Activated T-helper 1 cell treated with anti-CD3 and anti-CD28 coated beads, Interleukin-12 subunit alpha, Interleukin-12 subunit beta, Interleukin-2, Interleukin-4 antibody, amounts not matched to agents 30 ng/mL and 10 ng/mL and 1 ng/mL, durations not matched to agents 14 hours and 24 hours and 36 hours (primary cell): ENCODE measurements at places on chromosomes 16 and 17. TPM values are rescaled to one million over a fixed set of nuclear protein-coding genes. Genes with fewer than 3 reads are reported as not detected.

- no peak for DNase-seq
Measured at GRCh38 chr16:1778200-1779179, 3.9 kb downstream of the SPSB3 start.

The PPY gene
- not detected in 2 replicates for total RNA-seq

GRCh38 chr16:75947626-75948239 lies 221.4 kb upstream of the CPHXL start:
- no peak for DNase-seq

The MT1M gene
- total RNA-seq: not detected in 2 replicates

- DNase-seq: no peak
Measured at GRCh38 chr17:72743037-72743467, 349.4 kb downstream of the SLC39A11 start.

The SULT1A2 gene
- 0.12 and 0.41 TPM in 2 replicates for total RNA-seq

The DLX4 gene
- 0.20 TPM in 1 of 2 replicates, not detected in the other for total RNA-seq

DNA sequence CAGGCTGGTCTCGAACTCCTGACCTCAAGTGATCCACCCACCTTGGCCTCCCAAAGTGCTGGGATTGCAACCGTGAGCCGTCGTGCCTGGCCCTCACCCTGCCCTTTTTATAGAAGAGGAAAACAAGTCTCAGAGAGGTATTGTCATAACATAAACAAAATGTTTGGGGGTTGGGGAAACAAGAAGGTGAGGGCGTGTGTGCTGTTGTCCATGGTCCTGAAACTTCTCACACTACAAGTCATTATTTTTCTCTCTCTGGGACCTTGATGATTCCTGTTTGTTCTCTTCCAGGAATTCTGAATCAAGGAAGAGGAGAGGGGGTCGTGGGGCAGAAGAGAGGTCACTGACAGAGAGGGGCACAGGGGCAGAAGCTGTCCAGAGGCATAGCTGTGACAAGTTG lies 160.2 kb upstream of the LHX1 start:
- DNase-seq: no peak

GRCh38 chr16:52528393-52529065 lies 18.4 kb downstream of the TOX3 start:
- no peak for DNase-seq

The ORAI3 gene
- total RNA-seq: 11.1 and 11.5 TPM in 2 replicates

DNA sequence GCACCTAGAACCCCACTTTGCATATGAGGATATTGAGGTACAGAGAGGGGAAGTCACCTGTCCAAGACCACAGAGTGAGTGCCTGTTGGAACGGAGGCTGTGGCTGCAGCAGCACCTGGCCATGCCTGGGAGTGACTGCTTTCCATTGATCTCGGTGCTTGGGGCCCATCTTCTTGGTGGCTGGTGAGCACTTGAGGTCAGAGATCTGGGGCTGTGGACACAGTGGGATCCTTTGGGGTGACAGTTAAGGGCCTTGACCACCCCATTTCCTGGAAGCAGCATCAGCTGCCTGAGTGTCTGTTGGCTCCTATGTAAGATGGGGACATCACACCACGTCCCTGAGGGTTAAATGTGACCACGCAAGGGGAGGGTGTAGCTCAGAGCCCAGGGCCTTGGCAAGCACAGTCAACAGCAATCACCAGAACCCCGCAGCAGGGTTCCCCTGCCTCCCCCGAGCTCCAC lies 111.7 kb downstream of the IRF8 start:
- no peak for DNase-seq

GRCh38 chr16:86906623-86907022 lies 328.3 kb downstream of the FOXL1 start:
- no peak for DNase-seq

The C16orf87 gene
- 40.8 and 44.5 TPM in 2 replicates for total RNA-seq

GRCh38 chr17:67639555-67639954 lies 78.2 kb upstream of the NOL11 start:
- no peak for DNase-seq

- no peak for DNase-seq
Measured at GRCh38 chr17:18155179-18155578, 28.4 kb upstream of the ALKBH5 start.

The PPM1D gene
- total RNA-seq: 18.6 and 19.7 TPM in 2 replicates

The ZG16B gene
- total RNA-seq: 11.7 and 12.9 TPM in 2 replicates

DNA sequence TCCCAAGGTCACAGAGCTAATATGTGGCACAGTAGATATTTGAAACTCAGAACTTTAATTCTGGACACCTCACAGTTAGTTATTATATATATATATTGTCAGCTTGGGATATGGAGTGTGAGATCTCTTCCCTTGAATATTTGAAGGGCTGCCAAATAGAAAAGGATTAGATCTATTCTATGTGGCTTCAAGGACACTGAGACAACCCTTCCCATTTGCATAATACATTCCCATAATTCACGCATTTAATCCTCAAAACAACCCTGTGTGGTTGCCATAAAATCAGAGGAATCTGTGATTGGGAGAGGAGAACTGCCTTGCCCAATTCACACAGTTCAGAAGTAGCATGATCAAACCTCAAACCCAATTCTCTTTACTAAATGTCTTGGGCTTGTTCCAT lies 365.8 kb upstream of the DYNLRB2 start:
- no peak for DNase-seq

DNA sequence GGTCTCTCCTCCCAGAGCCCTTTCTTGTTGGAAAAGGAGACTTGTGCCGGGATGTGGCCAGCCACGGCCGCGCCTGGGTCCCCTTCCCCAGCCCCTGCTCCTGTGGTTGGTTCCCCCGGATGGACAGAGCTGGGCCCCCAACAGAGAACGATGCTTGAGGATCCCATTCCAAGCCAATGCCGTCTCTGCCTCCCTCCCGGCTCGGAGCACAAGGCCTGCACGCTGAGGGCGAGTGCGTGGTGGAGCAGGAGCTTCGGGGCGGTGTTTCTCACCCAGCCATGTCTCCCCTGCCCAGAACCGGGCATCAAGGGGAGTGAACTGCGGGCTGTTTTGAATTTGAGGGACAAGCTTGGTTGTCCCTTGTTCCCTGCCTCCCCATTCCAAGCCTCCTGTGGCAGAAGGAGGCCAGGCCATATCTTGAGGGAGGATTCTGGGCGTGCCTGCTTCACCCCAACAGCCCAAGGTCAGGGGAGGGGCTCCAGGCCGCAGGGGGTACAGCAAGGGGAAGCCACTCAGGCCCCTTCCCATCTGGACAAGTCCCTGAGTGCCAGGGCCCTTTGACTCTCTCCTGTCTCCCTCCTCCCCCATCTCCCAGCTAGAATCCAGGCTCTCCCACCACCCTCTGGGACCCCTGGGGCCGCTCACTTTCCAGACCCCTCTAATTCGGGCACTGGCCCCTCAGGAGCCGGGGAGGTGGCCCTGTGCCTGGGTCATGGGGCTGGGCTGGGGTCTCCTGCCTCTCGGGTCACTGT lies 43.6 kb downstream of the SOCS3 start:
- DNase-seq: no peak

GRCh38 chr17:76667786-76668453 lies 24.4 kb upstream of the ST6GALNAC1 start:
- no peak for DNase-seq

The SYNGR3 gene
- 21.2 and 26.3 TPM in 2 replicates for total RNA-seq

- no peak for DNase-seq
Measured at GRCh38 chr16:28280881-28281836, 11.2 kb upstream of the SBK1 start.

DNA sequence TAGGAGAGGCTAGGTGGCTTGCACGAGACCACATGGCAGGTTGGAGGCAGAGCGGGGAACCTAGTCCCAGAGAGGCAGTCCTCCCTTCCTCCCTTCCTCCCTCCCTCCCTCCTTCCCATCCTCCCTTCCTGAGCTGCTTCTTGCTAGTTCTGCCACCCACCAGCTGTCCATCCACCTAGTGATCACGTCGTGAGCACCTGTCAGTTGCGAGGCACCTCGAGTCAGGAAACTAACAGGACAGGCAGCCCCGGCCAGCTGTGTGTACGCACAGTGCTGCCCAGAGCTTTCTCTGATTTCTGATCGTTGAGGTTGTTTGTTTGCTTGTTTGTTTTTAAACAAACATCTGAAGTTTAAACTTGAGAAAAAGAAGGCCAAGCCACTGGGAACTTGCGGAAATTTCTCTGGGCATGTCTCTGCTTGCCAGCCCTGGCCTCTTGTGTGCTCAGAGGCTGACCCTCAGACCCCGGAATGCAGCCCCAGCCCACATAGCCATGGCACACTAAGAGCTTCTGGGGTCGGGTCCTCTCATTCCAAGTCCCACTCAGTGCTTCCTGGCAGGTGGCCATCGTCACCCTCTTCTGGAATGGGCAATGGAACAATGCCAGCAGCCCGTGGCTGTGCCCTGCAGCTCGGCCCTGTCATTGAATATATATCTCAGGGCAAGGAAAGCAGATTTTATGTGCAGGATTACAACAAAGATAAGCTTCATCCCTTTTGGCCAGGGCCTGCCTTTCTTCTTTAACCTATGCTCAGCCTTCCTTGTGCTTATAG lies 174.0 kb downstream of the KATNIP start:
- no peak for DNase-seq

DNA sequence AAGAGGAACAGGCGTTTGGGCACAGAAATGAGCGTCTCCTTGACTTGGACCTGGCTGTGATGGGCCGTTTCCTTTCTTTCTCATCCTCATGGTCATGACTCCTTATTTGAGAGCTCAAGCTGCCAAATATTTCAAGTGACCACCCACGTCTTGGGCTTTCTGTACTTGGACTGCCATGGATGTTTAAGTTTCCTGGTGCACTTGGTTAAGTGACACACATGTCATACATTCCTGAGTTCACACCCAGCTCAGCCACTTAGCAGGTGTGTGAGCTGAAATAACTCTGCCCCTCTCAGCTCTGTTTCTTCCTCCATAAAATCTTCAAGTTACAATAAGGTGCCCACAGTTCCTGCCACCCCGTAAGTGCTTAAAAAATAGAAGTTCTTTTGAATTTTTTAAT lies 114.5 kb downstream of the CLEC16A start:
- DNase-seq: no peak

The CYGB gene
- not detected in 2 replicates for total RNA-seq

GRCh38 chr17:49914664-49915063 lies 54.3 kb upstream of the DLX4 start:
- no peak for DNase-seq

The WIPI1 gene
- total RNA-seq: 11.5 and 13.1 TPM in 2 replicates

DNA sequence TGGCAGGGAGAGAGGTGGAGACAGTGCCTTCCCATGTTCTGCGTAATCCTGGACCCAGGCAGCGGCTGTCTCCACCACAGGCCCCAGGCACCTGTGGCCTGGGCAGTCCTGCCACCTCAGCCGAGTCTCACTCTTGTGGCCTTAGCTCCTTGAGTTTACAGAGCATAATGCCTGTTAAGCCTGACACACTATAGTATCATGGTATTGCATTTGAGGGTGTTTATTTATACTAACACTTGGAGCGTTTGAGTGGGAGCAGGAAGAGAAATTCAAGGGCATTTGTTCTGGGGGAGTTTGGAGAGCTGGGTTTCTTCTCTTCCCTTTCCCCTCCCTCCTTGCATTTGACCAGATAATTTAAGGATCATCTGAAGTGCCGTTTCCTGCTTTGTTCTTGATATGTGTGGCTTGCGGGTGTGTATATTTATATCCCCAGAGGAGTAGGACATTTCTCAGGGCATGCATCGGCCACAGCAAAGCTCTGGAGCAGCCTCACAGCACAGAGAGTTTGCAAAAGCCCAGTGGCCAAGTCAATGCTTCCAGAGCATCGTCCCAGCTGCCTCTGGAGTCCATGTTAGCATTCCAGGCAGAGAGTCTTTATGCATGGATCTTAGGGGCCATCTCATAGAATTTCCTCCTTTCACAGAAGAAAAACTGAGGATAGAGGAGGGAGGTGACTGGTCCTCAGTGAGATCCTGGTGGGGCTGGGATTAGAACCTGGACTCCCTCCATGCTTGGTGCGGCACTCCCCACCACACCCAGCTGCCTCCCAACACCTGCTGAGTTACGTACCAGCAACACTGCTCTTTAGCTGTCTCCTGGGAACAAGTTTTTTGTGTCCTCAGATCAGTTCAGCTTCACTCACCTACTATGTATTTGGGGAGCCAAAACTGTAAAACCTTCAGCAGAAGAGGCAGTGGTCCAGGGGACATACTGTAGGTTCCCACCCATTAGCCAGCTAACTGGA lies 222.8 kb downstream of the CCDC182 start:
- DNase-seq: no peak

The NDRG4 gene
- 1.5 and 1.7 TPM in 2 replicates for total RNA-seq

The NKD1 gene
- total RNA-seq: 1.1 and 1.4 TPM in 2 replicates

DNA sequence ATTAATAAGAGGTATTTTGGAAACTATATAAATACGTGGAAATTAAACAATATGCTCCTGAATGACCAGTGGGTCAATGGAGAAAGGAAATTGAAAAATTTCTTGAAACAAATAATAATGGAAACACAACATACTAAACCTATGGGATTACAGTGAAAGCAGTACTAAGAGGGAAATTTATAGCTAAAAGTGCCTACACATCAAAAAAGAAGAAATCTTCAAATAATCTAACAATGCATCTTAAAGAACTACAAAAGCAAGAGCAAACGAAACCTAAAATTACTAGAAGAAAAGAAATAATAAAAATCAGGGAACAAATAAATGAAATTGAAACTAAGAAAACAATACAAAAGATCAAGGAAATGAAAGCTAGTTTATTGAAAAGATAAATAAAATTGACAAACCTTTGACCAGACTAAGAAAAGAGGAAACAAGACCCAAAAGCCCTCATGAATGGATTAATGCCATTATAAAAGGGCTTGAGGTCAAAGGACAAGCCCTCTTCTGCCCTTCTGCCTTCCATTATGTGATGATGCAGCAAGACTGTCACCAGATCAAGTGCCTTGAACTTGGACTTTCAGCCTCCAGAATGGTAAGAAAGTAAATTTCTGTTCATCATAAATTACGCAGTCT lies 43.9 kb upstream of the ALDH3A1 start:
- no peak for DNase-seq
